ENCODE measurements at places on chromosomes 4 and X.

GRCh38 chrX:86455495-86455894, 307.2 kb downstream of the DACH2 start:
- no peak for DNase-seq

GRCh38 chr4:90027565-90027964, 99.6 kb upstream of the CCSER1 start:
- DNase-seq: no peak

- DNase-seq: no peak
Measured at GRCh38 chr4:100372432-100372831, 145.4 kb downstream of the EMCN start.

DNA sequence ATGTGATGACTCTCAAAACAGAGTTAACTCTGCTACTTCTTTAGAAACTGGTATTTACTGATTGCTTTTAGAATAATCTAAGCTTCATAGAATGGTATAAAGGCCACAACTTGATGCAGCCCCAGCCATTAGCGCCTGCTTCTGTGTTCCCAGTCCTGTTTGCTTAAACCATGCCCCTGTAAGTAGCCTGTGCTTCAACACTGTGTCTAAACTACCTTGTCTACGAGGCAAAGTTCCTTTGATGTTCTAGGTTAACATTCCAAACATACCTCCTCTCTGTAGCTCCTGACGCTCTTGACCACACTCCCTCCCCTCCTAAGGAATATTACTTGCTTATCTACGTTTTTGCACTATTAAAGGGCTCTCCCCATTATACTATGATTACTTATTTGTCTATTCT, 352.5 kb upstream of the ADGRL3 start:
- no peak for DNase-seq

DNA sequence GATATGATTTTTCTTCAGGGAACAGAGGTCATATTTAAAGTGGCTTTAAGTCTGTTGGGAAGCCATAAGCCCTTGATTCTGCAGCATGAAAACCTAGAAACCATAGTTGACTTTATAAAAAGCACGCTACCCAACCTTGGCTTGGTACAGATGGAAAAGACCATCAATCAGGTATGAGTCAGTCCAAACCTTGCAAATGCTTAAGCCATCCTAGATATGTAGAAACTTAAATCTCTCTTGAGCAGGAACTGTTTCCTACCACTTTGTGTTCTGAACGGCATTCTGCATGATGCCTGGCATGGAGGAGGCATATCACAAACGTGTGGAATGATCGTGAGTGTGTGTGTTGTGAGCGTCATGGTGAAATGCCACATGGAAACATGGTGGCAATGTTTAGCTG, 164.8 kb downstream of the PTTG2 start:
- no peak for DNase-seq

- DNase-seq: no peak
Measured at GRCh38 chr4:48078862-48079655, 55.0 kb downstream of the TXK start.

DNA sequence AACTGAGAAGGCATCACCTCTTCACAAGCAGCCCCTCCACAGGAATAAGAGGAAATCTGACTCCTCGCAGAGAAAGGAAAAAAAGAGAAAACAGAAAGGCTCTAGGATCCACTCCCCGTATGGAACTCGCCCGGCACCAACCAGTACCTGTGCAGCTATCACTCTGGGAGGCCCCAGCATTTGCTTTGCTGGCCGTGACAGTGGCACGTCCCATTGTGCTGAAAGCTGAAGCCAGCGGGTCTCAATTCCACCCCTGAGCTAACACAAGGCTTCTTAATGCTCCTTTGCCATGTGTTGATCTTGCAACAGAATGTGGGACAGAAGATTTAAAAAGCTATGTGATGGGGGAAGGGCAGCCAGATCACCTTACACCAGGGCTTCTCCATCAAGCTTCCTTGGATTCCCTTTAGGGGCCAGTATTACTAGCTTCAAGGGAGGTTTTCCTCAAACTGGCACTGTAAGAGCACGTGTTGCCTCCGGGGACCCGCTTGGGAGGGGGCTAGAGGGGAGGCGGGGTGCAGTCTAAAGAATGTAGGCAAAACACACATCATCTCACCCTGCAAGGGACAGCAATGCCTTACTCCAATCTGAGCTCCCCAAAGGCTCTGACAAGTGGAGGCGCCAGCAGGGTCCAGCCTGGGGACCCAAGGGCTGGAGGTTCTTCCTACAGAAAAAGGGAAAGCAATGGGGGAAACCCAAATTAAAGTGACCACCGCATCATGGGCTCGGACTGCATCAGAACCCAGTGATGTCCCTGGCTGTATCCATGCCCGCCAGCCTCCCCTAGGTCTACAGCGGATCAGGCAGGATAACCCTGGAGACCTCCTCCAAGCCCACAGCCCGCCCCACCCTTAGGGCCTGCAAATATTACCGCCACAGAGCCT, 1.2 kb downstream of the USP46 start:
- peak; percentile 65 for DNase-seq

DNA sequence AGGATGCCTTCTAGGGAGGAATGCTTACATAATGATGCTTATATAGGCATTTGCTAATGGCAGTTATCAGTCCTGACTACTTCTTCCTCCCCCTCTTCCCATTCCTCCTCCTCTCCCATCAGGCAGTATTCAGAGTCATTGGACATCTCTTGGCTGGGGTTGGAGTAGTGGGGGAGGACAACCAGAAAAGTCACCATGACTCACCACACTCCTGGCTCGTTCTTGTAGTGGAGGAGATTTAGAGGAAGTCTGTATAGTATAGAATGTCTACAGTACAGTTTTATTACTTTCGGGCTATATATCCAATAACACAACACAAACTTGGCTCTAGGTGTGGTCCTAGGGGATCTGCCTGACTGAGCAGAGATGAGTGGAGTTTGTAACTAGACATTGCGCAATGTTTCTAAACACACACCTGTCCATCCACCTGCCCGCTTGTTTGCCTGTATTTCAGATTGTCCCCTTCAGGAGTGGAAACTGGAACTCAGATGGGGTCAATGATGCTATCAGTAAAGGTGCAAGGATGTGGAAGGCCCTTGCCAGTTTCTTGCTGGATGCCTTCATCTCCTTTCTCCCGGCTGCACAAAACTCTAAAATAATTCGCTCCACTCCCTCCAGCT, 27.9 kb upstream of the KIAA1210 start:
- DNase-seq: peak; percentile 88

DNA sequence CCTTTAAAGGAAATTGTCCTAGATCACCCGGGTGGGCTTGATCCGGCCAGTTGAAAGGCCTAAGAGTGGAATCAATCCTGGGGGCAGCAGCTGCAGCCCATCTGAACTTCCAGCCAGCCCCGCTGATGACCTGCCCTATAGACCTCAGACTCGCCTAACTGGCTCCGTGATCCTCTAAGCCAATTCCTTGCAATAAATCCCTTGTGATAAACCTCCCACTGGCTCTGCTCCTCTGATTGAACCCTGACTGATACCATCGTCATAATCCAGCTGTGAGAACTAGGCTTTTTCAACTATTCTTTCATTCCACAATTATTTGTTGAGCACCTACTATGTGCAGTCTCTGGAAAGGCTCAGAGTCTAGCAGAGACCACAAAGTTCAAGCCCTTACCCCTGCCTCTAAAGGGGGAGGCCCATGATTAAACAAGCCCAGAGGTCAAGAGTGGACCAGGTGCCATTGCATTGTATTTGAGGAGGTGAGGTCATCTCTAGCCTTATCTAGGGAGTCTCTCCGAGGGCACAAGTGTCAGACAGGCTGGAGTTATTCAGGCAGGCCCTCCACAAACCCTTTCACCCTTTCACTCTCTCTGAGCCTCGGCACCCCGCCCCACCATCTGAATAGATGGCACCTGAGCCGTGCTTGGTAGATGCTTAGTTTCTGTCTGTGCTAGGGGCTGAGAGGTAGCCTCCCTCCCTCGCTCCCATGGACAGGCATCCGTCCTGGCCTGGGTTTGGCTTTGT, 20.5 kb upstream of the GPR78 start:
- no peak for DNase-seq

DNA sequence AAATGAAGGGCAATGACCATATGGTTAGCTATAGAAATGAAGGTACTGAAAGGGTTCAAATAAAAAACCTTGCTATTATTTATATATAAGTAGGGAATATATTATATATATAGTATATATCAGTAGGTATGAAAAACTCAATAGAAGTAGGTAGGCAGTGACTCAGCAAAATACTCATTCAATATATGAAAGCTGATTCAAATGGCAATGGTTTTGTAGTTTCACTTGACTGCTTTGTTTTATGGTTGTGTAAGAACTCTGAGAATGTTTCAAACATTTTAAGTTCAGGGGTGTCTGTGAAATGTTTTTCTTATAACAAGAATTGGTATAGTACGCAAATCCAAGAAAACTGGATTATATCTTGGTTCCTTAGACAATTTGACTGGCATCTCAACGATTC, 4.1 kb downstream of the ZNF280C start:
- no peak for DNase-seq

GRCh38 chrX:31237189-31237588, 165.3 kb upstream of the FTHL17 start:
- no peak for DNase-seq

DNA sequence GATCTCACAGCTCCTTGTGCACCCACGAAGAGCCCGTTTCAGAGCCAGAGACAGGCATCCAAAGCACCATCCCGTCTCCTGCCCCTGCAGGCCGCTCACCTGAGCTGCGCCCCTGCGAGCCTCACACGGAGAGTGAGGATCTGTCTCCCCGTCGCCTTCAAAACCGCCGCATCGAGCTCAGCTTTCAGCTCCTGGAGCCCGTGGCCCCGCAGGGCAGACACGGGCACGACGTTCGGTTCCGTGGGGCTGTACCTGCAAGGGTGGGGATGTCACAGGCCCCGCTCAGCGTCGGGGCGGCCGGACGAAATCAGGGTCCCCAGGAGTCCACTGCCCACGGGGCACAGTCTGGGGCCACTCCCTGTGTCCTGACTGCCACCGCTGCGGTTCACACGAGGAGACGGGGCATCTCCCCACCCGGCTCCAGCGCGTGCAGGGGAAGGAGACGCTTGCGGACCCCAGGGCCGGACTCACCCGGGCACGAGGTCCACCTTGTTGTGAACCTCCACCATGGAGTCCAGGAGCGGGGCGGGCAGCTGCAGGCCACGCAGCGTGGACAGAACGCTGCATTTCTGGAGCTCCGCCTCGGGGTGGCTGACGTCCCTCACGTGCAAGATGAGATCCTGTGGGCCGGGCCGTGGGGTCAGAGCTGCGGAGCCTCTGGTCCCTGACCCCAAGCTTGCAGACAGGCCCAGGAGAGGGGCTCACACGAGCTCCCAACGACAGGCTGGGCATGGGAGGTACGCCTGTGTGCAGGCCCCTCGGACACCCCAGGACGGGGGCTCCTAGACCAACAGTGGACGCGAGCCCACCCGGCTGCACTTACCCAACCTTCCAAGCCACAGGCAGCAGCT, 11.1 kb downstream of the GTPBP6 start:
- DNase-seq: no peak

- peak; percentile 82 for DNase-seq
Measured at GRCh38 chr4:10619220-10619619, 65.3 kb downstream of the CLNK start.

DNA sequence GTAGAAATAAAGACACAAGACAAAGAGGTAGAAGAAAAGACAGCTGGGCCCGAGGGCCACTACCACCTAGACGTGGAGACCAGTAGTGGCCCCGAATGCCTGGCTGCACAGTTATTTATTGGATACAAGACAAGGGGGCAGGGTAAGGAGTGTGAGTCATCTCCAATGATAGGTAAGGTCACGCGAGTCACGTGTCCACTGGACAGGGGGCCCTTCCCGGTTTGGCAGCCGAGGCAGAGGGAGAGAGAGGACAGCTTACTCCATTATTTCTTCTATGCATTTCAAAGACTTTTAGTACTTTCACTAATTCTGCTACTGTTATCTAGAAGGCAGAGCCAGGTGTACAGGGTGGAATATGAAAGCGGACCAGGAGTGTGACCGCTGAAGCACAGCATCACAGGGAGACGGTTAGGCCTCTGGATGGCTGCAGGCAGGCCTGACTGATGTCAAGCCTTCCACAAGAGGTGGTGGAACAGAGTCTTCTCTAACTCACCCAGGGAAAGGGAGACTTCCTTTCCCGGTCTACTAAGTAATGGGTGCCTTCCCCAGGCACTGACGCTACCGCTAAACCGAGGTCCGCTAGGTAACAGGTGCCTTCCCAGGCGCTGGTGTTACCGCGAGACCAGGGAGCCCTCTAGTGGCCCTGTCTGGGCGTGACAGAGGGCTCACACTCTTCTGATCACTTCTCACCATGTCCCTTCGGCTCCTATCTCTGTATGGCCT, 44.9 kb downstream of the ZBTB49 start:
- DNase-seq: peak; percentile 24

DNA sequence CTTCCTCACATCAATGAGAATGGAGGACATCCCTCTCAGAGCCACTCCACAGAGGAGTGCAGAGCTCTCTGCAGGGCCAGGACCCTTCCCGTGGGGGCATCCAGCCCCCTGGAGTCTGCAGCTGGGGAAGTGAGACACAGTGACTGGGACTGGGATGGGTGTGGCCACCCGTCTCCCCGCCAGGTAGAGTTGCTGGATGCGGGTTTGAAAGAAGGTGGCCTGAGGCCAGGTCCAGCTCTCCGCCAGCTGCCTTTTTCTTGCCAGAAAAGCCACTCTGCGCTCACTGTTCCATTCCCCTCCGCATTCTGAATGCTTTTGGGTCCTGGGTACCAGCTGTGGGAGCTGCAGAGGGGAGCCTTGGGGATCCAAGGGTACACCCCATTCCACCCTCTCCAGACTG, 82.6 kb downstream of the ABLIM2 start:
- DNase-seq: no peak

DNA sequence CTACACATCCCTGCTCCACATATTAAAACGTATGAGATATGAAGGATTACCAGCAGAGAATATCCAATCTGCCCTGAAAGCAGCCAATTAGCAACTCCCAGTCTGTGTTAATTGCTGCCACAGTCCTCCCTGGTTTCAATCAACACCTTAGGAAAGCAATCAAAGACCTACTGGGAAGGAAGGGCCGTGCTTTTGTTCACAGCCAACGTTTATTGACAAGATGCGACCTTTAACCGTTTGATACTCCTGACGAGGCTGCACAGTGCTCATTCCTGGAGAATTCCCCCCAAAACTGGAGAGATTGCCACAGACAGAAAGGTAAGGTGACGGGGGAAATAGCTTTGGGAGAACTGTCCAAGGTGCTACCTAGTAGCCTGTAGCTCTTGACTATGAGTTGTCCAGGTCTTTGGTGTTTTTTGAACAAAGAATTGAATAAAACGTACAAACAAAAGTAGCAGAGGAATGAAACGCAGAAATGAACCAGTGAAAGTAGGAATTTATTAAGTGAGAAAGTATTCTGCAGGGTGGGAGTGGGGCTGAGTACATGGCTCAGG, 596.5 kb downstream of the NLGN4X start:
- DNase-seq: no peak

GRCh38 chr4:186981161-186981560, 257.5 kb upstream of the FAT1 start:
- DNase-seq: peak; percentile 19

DNA sequence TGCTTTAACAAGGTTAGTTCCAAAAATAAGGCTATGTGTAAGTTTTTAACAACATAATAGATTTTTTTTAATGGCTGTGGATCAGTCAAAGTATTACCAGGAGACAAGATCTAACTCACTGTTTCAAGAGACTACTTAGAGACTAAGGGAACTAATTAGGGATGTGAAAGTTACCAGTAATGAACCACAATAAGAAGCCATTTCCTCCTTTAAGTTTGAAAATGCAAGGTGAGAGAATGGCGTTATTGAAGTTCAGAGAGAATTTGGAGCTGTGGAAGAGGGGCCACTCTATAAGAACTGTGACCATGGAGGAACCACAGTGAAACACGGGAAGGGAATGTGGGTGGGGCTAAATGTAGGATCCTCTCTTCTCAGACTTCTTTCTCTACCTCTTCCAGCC, 624.2 kb downstream of the GLUD2 start:
- no peak for DNase-seq

GRCh38 chr4:181870326-181870725, 372.9 kb upstream of the TENM3 start:
- peak; percentile 66 for DNase-seq
